Progenitor cell of endocrine pancreas (in vitro differentiated cells): ENCODE measurements at places on chromosomes 6 and 20.

- no peak for DNase-seq
These were observed 214.4 kb upstream of the PRND start for GRCh38 chr20:4507288-4507719.

GRCh38 chr6:163162007-163162873 lies 252.3 kb upstream of the QKI start:
- DNase-seq: no peak

DNA sequence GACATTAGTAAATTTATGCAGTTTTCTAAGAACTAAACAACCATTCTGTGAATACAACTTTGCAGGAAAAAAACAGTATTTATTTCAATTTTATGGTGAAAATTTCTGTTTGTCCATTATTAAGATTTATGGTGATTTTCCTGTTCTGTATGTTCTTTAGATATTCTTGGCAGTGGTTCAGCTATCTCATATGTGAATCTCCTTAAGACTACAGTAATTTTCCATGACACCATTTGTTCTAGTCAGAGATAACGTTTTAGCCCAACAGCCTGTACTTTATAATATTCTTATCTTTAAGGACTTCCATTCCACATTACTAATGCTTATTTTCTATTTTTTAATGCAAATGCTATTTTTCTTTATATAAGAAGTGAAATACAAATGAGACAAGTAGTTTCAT lies 504.0 kb downstream of the RFPL4B start:
- DNase-seq: no peak

DNA sequence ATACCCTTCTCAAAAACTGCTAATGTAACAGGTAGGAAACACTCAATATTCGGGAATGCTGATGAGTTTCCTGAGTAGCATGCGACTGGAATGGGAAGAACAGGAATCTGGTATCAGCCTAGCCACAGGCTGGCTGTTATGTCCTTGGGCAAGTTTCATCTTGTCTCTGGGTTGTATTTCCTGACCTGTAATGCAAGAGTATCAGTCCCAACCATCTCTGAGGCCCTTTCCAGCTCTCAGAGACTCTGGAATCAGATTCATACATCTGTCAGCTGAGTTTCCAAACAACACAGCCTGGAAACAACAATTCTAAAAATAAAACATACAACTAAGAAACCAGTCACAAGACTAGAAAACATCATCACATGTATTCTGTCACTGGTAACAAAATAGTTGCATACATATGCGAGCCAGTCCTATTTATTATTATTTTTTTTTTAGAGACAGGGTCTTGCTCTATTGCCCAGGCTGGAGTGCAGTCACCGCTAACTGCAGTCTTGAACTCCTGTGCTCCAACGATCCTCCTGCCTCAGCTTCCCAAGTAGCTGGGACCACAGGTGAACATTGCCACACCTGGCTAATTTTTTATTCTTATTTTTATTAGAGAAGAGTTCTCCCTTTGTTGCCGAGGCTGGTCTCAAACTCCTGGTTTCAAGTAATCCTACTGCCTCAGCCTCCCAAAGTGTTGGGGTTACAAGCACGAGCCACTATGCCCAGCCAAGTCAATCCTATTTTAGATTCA lies 16.7 kb upstream of the TFAP2A start:
- no peak for DNase-seq

- DNase-seq: peak; percentile 56
These were observed 61.5 kb downstream of the GPX5 start for GRCh38 chr6:28586962-28587745.

DNA sequence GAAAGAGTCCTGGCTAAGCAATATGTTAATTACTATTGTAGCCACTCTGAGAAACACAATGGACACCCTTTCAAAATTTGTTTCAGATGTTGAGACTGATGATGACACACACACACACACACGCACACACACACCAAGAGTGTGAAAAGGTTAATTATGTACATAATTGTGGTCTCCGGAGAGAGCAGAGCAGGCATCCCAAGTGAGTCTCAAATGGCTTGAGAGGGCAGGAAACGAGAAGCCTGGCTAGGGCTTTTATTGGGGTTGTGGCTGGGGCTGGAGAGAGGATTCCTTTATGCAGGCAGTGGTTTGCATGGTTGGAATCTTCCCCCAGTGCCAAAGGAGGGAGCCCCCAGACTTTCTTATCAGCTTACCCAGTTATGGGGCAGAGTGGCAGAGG lies 38.2 kb upstream of the NKX2-4 start:
- DNase-seq: no peak

- DNase-seq: no peak
These were observed 113.4 kb downstream of the FAM50B start for GRCh38 chr6:3962291-3963280.
